ENCODE measurements at places on chromosomes 7 and 10.

GRCh38 chr7:15906436-15906835 lies 220.0 kb upstream of the MEOX2 start:
- no peak for DNase-seq

GRCh38 chr10:108601851-108602250 lies 1321.5 kb downstream of the XPNPEP1 start:
- no peak for DNase-seq

GRCh38 chr10:6702030-6702429 lies 122.0 kb upstream of the PRKCQ start:
- no peak for DNase-seq

DNA sequence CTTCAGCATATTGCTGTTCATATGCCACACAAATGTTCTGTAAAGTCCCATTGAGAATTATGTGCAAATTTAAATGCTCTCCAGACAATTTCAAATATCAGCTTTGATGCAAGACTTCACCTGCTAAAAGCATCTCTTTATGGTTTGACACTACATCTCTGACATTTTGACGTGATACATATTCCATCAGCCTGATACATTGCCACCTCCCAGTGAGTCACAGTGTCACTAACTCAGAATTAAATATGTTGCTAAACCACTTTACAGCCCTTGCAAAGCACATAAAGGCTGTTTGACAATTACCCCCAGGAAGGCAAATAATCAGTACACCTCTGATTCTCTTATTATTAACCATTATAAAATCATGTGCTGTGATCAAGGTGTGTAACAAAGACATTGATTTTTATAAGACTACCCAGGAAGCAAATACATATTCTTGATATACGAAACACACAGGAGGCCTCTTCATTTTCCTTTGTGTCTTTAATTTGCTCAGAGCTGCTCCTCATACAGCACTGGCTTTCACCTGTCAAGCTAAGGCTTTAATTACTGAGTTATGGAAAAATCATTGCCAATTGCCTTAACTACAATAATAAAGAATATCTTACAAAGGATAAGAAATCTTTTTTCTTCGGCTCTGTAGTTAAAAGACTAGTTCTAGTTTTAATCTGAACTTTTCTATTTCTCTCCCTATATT lies 547.5 kb upstream of the C7orf33 start:
- DNase-seq = no peak

GRCh38 chr10:86340991-86341260 lies 25.7 kb downstream of the GRID1 start:
- no peak for DNase-seq

DNA sequence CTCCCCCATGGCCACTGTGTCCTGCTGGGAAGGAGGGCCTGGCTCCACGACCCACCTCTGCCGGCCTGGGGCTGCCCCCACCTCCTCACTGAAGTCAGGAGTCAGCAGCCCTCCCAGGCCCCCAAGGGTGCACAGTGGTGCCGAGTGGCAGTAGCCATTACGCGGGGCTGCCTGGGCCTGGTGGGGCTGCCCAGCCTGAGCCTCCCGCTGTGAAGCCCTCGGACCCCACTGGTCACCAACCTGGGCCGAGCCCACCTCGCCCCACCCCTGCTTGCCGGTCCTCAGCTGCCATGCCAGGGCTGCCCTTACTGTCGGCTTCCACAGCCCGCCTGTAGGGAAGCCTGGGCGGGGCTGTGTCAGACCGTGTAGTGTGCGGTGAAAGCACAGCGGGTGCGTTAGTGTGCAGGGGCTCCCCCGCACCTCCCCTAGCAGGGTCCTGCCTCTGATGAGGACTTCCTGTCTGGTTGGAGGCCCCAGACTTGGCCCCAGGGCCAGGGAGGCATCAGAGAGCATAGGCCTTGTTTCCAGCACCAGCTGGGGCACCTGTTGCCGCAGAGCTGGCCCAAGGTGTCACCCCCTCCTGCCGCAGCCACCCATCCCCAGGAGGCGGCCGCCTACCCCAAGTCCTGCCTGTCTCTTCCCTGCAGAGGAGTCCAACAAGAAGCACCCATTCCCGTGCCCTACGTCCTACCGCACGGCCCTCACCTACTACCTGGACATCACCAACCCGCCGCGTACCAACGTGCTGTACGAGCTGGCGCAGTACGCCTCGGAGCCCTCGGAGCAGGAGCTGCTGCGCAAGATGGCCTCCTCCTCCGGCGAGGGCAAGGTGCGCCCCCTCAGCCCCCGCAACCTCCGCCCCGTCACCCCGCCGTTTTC lies 10.0 kb downstream of the TMEM120A start:
- no peak for DNase-seq

- DNase-seq = no peak
Observed at GRCh38 chr10:35493196-35494118, 111.7 kb upstream of the GJD4 start.

GRCh38 chr7:112896026-112896601 lies 105.9 kb upstream of the TMEM168 start:
- DNase-seq = no peak

GRCh38 chr10:20466731-20467130 lies 430.4 kb downstream of the NEBL start:
- no peak for DNase-seq

- no peak for DNase-seq
Observed at GRCh38 chr7:106183952-106184351, 71.8 kb upstream of the SYPL1 start.

- DNase-seq = no peak
Observed at GRCh38 chr10:123743441-123744223, 77.5 kb downstream of the GPR26 start.

- no peak for DNase-seq
Observed at GRCh38 chr7:152424348-152425108, 11.3 kb downstream of the KMT2C start.

GRCh38 chr7:159107161-159107892 lies 37.3 kb downstream of the VIPR2 start:
- no peak for DNase-seq

DNA sequence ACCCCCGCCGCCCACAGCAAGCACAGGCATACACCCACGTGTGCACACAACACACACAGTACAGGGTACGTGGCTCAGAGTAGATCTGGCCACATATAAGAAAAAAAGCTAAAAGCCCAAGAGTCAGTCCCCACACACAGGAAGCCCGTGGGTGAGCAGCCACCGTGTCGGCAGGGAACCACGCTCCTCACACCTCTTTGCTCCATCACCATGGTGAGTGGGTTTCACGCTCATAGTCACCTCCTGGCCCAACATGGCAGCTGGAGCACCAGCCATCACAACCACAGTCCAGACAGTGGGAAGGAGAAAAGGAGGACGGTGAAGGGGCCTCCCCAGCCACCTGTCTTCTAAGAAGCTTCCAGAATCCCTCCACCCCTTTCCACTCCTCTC lies 76.0 kb upstream of the PDGFA start:
- peak; percentile 36 for DNase-seq

- DNase-seq = no peak
Observed at GRCh38 chr10:50397312-50398140, 146.2 kb upstream of the ASAH2 start.

- no peak for DNase-seq
Observed at GRCh38 chr7:82444220-82444909, 788 bp upstream of the CACNA2D1 start.

DNA sequence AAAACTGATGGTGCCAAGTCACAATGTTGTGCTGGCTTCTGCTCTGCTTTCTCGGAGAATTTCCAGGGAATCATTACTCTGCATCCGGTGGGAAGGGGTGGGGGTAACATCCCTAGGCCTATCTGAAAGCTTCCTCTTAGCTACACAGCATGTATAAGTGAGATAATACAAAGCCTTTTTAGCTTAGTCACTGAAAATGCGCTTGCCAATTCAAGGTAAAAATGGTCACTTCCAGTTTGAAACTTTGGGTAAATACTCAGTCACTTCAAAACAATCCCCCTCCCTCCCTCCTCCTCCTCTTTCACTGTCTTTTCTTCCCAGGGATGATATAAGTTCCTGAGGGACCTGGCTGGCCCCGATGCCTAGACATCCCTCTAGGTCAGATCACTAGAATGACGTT lies 57.3 kb upstream of the APBB1IP start:
- no peak for DNase-seq

DNA sequence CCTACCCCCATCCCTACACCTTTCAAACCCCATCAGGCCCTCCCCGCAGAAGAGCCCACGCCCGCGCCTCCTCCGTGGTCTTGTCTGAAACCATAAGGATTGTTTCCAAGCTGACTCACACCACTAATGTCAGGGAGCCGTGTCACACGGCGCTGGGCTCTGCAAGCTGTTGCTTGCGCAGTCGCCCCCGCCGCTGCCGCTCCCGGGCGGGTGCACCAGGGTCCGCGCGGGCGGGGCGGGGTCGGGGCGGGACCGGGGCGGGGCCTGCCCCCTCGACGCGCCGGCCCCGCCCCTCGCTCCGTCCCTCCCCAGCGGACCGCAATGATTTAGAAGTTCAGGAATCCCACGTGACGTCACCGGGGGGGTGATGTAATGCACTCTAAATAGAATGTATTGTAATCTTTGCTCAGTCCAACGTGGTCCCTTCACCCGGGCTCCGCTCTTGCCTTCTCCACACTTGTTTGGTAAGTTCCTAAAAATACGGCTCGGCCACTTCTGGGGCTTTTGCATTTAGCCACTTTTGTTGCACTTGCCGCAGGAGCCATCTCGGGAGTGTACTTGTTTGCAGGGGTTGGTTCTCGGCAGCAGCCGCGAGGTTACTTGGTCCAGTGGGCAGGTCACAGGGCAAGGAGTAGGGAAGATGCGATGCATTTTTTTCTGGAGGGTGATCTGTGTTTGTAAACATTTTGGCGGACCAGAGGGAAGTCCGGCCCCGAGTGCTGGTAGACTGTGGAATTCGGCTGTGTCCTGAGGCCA lies 3.2 kb upstream of the CREB5 start:
- DNase-seq = peak; percentile 45

DNA sequence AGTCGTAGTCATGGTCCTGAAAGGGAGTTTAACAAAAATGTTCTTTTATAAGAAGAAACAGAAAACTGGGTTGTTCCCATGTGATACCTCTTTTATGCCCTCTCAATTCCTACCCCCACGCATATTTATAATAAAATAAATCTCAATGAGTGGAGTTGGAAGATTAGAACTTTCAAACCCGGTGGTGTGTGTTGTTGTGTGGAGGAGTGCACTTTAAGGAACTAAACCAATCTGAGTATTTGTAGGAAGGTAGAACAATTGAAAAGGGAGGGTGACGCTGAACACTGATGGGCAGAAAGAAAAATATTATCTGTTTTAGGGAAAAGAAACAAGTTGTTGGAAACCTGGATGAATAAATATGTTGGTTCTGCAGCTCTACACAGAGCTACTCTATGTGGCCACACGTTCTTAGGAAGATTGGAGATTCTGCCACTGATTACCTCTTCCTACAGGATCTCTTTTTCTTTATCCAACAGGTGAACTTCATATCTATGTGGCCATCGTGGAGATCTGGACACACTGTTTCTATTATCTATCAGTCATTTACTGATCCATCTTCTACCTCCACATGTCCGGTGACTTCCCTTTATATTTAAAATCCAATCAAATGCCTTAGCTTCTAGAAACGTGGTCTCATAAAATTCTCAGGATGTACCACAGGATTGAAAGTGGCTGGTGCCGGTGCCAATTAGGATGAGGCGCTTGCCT lies 13.1 kb upstream of the GATA3 start:
- no peak for DNase-seq

GRCh38 chr10:84845628-84846261 lies 517.4 kb downstream of the CCSER2 start:
- DNase-seq = no peak

DNA sequence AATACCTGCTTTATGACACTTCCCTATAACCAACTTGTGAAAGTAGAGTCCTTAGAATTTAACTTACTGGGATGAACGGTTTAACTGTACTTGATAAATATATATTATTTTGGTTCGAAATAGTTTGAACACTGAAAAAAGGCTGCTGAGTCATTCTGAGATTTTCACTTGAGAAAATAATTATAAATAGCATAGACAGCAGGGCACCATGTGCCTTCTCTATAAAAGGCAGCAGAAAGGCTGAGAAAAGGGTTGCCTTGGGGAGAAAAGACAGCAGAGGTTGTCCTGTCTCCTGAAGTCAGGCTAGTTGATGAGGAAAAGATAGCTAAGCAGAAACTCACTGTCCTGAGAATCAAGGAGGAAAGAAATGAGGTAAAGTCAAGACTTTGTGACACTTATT lies 92.4 kb downstream of the CTTNBP2 start:
- DNase-seq = no peak

DNA sequence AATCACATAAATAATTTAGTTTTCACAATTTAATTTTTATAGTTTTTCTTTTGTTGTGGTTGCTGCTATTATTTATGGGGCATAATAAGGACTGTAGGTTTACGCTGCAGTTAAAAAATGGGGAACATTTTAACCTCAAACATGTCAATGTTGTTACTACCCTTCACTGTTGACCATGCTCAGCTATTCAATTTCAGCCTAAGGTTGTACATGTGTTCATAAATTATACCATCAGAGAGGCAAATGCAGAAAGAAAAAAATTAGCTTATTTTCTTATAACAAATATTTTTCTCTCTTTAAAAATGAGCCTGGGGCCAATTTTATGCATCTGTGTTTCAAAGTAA lies 110.1 kb upstream of the PITRM1 start:
- no peak for DNase-seq

GRCh38 chr7:74656441-74656836 lies 1.1 kb upstream of the GTF2I start:
- peak; percentile 53 for DNase-seq

DNA sequence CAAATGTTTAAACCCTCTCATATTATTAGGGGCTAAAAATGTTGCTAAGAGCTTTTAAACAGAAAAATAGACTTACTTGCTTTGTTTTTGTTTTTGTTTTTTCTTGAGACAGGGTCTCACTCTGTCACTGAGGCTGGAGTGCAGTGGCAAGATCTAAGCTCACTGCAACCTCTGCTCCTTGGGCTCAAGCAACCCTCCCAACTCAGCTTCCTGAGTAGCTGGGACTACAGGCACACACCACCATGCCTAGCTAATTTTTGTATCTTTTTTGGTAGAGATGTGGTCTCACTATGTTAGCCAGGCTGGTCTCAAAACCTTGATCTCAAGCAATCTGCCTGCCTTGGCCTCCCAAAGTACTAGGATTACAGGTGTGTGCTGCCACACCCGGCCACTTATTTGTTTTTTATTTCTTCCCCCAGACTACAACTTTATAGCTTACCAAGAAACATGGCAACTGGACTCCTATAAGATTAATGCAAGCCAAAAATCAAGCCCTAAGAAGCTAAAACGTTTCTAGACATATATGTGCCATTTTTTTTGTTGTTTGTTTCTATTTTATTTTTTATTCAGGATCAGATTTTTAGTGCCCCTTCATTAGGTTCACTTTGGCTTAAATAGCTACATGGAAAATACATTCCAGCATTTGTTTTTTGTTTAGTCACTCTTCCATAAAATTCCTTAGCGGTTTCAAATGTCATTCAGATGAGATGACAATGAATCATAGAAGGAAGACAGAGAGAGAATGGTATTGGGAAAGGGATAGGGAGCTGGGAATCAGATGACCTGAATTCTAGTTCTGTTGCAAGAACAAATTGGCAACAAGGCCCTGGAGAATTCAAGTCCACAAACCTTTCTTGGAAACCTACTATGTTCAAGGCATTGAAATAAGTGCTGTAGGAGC lies 163.4 kb upstream of the MKLN1 start:
- DNase-seq = no peak

GRCh38 chr10:3805201-3805790 lies 20.3 kb upstream of the KLF6 start:
- DNase-seq = peak; percentile 65

- DNase-seq = no peak
Observed at GRCh38 chr7:112204499-112205342, 1.5 kb downstream of the DOCK4 start.
